ENCODE measurements at places on chromosomes 7 and 10.

- no peak for DNase-seq
Observed at GRCh38 chr10:35228058-35228457, 101.4 kb downstream of the CREM start.

GRCh38 chr7:78222001-78222751 lies 423.6 kb downstream of the PHTF2 start:
- DNase-seq: no peak

DNA sequence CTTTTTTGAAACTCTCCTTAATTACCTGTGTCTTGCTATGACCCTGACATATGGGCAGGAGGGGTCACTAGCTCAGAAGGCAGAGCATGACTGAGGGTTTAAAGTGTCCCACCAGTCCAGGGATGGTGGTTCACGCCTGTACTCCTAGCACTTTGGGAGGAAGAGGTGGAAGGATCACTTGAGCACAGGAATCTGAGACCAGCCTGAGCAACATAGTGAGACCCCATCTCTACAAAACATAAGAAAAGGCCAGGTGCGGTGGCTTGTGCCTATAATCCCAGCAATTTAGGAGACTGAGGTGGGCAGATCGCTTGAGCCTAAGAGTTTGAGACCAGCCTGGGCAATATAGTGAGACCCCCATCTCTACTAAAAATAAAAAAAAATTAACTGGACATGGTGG lies 133.8 kb downstream of the TMEM178B start:
- no peak for DNase-seq

DNA sequence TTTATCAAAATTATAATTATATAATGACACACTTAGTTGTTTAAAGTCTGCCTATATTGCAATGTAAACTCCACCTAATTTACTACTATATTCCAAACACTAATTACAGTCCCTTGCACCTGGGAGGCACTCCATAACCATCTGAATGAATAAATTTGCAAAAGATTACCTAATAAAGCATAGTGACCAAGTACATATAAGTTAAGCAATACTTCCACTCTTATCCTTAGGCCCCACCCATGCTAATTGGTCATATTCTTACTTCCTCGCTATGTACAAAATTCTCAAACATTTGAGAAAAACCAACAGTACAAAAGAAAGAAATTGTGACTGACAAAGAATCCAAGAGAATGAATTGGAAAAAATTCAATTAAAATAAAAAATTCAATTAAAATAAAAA lies 65.3 kb downstream of the ZFAND4 start:
- DNase-seq: no peak

DNA sequence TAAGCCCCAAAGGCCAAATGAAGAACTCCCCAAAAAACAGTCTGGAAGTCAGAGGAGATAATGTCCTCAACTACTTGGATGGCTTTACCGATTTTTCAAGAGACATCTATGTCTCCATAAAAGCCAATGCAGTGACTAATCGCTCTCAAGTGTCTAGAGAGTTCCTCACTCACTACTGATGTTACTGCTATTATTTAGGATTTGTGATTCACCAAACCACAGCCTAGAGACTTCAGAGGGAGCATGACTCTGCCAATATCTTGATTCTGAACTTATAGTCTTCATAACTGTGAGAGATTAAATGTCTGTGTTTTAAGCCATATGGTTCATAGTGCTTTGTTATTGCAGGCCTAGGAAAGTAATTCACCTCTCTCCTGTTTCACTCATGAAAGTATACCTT lies 160.2 kb downstream of the IPMK start:
- no peak for DNase-seq

- no peak for DNase-seq
Observed at GRCh38 chr7:142894112-142894984, 8.8 kb upstream of the TRPV6 start.

GRCh38 chr7:128877756-128878120 lies 15.1 kb downstream of the ATP6V1F start:
- DNase-seq: no peak

- no peak for DNase-seq
Observed at GRCh38 chr10:52961323-52961722, 188.7 kb upstream of the MBL2 start.

- DNase-seq: peak; percentile 8
Observed at GRCh38 chr7:27184337-27185012, 557 bp downstream of the HOXA11 start.

DNA sequence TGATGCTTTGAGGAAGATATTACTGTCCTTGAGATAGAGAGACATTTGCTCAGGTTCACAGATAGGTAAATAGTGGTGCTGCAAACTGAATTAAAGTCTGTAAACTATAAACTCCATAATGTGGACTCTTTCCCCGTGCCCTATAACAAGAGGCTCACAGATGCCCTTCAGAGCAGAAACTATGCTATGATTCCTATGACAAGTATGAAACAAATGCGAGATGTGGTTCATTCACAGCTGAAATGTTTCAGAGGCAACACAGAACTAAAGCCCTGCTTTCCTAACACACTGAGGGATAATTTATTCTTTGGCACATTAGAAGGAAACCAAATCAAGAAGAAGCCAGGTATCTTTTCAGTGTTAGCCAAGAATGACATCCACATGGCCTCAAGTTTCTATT lies 13.4 kb downstream of the CHUK start:
- DNase-seq: no peak

DNA sequence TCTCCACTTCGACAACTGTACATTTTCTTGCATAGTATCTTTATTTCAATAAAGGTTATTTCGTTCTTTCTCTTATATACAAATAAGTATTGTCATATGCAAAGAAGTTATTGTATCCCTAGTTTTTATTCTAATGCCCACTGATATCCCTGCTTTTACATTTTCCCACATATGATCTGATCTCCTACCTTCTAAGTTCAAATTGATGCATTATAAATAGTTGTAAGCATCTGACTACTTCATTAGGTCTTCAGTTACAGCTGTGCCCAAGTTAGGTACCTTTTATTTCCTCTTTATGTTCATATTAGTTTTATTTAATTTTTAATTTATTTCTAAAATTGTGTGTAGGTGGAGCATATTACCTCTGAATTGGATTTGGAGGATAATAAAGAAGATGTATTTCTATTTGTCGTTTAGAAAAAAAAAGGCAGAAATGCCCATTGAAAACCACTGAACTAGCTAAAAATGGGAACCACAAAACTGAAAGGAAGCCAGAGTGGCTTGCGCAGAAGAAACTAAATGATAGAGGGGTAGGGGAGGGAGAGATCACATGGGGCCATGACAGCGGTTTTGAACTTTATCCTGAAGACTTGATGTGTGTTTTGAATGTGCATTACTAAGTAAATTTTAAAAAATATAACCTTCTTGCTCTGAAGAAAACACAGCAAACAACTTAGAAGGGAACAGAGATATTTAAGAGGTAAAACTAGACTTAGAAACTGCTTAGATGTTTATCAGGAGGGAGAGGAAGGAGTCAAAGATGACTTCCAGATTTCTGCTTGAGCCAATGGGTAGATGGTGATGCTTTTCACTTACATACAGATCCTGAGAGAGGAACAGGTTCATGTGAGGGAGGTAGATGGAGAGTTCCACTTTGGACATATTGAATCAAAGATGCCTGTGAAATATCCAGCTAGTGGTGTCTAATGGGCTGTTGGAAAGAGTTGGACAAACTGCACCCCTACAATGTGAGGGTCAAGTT lies 9.3 kb upstream of the ZC3HAV1L start:
- DNase-seq: no peak

DNA sequence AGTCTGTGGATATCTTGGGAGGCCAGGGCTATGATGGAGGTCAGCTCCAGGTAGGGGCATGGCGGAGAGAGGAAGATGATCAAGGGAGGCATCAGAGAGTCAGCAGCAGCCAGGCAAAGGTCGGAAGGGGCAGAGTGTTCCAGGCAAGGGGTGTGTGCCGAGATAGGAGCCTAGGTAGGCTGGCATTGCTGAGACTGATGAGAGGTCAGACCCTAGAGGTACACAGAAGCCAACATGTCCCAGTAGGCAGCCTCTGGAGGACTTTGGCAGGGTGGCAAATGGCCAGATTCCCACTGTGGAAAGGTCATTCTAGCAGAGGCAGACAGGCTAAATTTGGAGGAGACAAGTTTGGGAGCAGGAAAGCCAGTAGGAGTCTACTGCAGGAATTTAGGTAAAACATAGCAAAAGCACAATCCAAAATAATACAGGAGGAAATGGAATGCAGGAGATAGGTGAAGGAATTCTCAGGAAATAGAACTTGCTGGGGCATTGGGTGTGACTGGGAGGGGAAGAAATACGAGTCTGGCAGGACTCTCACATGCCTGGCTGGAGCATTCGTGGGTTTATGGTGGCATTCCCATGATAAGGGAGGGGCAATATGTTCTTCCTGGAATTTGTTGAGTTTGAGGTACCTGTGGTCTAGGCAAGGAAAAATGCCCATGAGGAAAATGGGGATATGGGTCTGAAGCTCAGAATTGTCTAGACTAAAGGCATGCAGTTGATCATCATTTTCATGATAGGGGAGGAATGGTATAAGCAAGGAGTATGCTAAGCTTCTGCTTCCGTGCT lies 25.7 kb downstream of the TMEM176A start:
- DNase-seq: no peak

GRCh38 chr10:110069502-110069982 lies 61.8 kb downstream of the ADD3 start:
- no peak for DNase-seq

- DNase-seq: no peak
Observed at GRCh38 chr10:110803830-110804338, 67.8 kb upstream of the PDCD4 start.
